ENCODE measurements at places on chromosomes 5 and 9. TPM values are rescaled to one million over a fixed set of nuclear protein-coding genes. Genes with fewer than 3 reads are reported as not detected.
A peak's percentile ranks its signal among the peaks of the same experiment; 100 is the strongest.

The FOXD4 gene
- polyA plus RNA-seq, result not detected

The OR13C9 gene
- not detected for polyA plus RNA-seq

DNA sequence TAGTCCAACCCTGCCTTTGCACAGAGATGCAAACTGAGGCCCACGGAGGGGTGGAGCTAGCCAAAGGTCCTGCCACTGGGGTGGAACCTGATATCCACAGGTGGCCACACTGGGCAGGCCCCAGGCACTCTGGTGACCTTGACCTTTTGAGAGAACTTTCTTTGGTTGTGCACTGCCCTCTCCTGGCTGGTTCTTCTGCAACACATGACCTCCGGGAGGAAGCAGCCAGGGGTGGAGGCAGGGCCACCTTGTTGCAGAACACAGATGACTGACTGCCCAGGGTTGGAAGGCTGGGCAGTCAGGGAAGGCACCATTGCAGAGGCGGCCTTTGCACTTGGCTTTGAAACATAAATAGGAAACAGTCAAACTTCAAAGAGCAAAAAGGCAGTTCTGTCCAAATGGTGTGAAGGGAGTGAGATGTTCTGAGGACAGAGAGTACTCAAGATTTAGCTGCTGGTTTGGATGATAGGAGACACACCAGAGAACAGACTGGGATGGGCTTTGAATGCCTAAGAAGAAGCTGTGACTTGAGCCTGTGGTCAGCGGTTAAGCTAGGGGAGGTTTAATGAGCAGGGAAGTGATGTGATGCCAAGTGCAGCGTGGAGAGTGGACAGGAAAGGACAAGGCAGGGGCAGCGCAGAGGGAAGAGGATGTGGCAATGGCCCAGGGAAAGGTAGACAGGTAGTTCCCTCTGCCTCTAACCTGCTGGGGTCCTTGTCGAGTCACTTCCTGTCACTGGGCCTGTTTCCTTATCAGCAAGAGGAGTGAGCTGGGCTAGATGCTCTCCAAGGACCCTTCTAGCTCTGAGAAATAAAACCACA is 6.8 kb upstream of the TCOF1 start:
- H3K4me1 ChIP-seq, result peaks cover 12% of the 10 kb centered on the region
- no peaks in the 10 kb centered on the region for H3K36me3 ChIP-seq
- peak overlapping the region; percentile 27 for H3K4me3 ChIP-seq
- no peaks in the 10 kb centered on the region for H3K27me3 ChIP-seq

DNA sequence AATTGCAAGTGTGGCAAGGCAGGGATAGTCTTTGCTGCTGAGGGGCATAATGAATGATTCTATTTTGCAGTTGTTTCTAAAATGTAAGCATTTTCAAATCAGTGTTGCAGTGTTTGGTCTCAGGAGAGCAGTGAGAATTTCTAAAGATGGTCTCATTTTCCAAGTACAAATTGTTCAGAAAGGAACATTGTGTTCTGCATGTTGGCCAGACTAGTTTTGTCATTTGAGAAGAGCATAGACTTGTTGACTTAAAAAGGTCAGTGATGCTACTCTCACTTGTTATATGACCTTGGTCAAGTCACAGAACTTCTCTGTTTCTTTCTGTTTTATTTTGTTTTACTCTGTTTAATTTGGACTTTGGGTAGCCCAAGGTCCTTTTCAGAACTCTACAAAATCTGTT is 344.6 kb downstream of the OSTF1 start:
- peaks cover 17% of the 10 kb centered on the region for H3K27me3 ChIP-seq
- DNase-seq, result no peak
- no peaks in the 10 kb centered on the region for H3K36me3 ChIP-seq
- no peaks in the 10 kb centered on the region for H3K4me1 ChIP-seq
- no peak overlapping the region for H3K27ac ChIP-seq

- peaks cover 17% of the 10 kb centered on the region for H3K36me3 ChIP-seq
- H3K27me3 ChIP-seq, result no peaks in the 10 kb centered on the region
- H3K4me3 ChIP-seq, result no peak overlapping the region
- DNase-seq, result no peak
These were observed 58.8 kb upstream of the NEK6 start for GRCh38 chr9:124198948-124199347.

DNA sequence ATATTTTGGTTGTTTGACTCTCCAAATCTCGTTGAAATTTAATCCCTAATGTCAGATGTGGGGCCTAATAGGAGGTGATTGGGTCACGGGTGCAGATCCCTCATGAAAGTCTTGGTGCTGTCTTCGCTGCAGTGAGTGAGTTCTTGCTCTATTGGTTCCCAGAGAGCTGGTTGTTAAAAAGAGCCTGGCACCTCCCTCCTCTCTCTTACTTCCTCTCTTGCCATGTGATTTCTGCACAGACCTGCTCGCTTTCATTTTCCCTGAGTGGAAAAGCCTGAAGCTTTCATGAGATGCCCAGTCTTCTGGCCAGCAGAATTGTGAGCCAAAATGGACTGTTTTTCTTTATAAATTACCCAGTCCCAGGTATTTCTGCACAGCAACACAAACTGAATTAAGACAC is 221.6 kb downstream of the MAT2B start:
- H3K36me3 ChIP-seq, result no peaks in the 10 kb centered on the region
- peak overlapping the region; percentile 84 for H3K27ac ChIP-seq
- peak overlapping the region; percentile 71 for H3K4me3 ChIP-seq
- peak; percentile 35 for DNase-seq
- H3K27me3 ChIP-seq, result no peaks in the 10 kb centered on the region

- no peak overlapping the region for H3K4me3 ChIP-seq
- H3K4me1 ChIP-seq, result peaks cover 94% of the 10 kb centered on the region
- peak overlapping the region; percentile 41 for H3K27ac ChIP-seq
- H3K36me3 ChIP-seq, result peaks cover 26% of the 10 kb centered on the region
These were observed 120.4 kb downstream of the C9orf152 start for GRCh38 chr9:110087605-110088004.

DNA sequence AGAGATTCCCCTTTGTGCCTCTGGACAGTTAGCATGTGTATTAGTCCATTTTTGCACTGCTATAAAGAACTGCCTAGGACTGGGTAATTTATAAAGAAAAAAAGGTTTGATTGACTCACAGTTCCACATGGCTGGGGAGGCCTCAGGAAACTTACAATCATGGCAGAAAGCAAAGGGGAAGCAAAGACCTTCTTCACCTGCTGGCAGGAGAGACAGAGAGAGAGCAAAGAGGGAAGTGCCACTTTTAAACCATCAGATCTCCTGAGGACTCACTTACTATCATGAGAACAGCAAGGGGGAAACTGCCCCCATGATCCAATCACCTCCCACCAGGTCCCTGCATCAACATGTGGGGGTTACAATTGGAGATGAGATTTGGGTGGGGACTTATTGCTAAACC is 6.0 kb downstream of the CFAP90 start:
- H3K4me1 ChIP-seq, result peaks cover 22% of the 10 kb centered on the region
- peak; percentile 25 for DNase-seq
- peaks cover 22% of the 10 kb centered on the region for H3K27me3 ChIP-seq
- H3K4me3 ChIP-seq, result no peak overlapping the region
- H3K27ac ChIP-seq, result no peak overlapping the region

DNA sequence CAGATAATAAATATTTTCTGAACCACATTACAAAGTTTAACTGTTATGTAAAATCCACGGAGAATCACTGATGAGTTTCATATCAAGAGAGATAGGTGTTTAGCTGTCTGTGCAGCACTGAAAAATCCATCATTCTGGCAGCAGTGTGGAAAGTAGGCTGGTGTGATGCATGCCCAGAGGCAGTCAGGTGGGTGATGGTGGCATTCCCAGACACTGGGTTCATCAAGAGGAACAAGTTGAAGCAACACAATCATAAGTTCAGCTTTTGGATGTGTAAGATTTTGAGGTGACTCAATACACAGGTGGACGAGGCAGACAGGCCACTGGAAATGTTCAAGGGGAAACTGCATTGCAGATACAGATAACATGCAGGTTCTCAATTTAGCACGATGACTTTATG is 11.9 kb downstream of the DNAH5 start:
- no peak for DNase-seq
- no peaks in the 10 kb centered on the region for H3K27me3 ChIP-seq
- H3K4me1 ChIP-seq, result no peaks in the 10 kb centered on the region
- H3K4me3 ChIP-seq, result no peak overlapping the region

DNA sequence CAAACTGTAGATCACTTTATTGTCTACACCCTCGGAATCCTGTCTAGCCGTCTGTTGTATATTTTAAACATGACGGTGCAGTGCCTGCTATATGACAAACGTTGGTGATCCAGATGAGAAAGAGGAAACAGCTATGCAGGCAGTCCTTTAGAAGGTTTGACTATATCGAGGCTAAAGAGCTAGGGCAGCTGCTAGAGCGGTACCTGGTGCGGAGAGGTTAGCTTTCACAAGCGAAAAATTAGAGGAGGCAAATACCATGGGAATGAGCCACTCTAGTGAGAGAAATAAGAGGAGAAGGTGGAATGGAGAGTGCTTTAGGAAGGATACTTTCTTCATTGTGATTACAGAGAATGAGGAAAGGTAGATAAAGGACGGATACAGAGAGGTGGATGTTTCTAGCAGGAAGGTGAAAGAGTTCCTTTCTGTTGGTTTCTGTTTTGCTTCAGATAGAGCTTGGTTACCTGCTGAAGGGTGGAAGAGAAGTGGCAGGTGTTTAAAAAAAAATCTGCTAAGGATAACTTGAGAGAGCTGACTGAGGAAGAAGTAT is 959 bp upstream of the FBXL17 start:
- no peaks in the 10 kb centered on the region for H3K36me3 ChIP-seq
- peak overlapping the region; percentile 98 for H3K27ac ChIP-seq
- H3K4me1 ChIP-seq, result peaks cover 38% of the 10 kb centered on the region
- DNase-seq, result peak; percentile 54
